ENCODE measurements at places on chromosomes 5 and 9.

GRCh38 chr5:152288499-152288898, 116.6 kb downstream of the NMUR2 start:
- DNase-seq: no peak

- DNase-seq: no peak
Observed at GRCh38 chr5:150152636-150153462, 2.8 kb downstream of the PDGFRB start.

DNA sequence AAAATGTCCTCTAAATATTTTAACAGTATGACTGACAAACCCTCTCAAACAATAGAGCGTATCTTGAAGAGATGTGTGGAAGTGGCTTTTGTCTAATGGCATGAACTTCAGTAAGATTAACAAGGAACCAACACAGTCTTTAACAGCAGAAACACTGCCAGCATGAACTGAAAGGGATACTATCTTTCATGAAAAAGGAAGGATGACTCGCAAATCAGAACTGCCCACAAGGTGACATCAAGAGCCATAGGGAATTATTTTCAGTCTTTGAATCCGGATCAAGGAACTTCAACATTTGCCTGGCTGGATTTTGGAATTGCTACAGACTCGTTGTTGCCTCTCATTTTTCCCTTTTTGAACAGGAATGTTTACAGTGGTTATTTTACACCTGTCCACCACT, 5.1 kb upstream of the HEXB start:
- no peak for DNase-seq

DNA sequence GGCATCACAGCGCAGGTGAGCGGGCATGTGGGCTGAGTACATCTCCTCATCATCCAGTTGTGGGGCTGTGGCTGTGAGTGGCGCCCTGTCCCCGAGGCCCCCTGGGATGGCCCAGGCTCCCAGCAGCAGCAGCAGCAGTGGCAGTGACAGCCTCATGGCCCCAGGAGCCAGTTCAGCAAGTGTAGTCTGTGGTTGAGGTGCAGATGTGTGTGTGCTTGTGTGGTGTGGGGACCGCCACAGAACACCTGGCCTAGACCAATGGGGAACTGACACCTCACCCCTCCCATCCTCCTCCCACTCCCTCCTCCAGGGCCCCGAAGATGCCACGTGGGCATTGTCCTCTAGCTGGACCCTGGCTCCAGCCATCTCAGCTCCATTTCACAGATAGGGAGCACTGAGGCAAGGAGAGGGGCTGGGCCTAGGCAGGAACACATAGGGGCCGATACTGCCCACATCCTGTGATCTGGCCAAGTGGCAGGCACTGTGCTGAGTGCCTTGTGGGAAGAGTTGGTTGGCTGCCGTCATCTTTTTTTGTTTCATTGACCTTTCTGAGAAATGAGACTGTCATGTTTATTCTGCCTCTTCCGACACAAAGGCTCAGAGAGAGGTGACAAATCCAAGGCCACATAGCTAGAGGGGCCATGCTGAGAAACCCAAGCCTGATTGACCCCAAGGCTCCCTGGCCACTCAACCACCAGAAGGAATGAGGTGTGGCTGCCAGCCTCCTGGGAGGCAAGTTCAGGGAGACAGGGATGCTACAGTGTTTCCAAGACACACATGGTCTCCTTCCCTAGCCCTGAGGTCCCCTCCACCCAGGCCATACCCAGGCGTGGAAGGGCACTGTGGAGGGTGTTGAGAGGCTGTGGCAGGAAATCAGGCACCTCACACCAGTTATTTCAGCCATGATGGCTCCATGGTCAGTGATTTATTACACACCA, at the start of gene MZB1:
Gene MZB1 (minus strand): TSS at position 213 of the 938 bp plus-strand sequence. CDS start 57 bp downstream, at position 156.
- DNase-seq: peak; percentile 79

DNA sequence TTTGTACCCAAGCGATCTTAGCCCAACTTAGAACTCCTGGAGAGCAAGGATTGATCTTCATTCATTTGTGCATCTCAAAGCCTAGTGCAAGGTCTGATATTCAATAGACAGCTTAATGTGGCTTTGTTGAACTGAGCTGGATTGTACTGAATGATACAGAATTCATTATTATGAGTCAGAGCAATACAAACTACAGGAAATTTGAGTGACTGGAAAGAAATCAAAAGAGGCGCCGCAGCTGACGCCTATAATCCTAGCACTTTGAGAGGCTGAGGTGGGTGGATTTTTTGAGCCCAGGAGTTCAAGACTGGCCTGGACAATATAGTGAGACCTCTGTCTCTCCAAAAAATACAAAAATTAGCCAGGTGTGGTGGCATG, 58.6 kb downstream of the ENC1 start:
- no peak for DNase-seq

GRCh38 chr5:158910782-158911692, 188.7 kb downstream of the EBF1 start:
- no peak for DNase-seq

DNA sequence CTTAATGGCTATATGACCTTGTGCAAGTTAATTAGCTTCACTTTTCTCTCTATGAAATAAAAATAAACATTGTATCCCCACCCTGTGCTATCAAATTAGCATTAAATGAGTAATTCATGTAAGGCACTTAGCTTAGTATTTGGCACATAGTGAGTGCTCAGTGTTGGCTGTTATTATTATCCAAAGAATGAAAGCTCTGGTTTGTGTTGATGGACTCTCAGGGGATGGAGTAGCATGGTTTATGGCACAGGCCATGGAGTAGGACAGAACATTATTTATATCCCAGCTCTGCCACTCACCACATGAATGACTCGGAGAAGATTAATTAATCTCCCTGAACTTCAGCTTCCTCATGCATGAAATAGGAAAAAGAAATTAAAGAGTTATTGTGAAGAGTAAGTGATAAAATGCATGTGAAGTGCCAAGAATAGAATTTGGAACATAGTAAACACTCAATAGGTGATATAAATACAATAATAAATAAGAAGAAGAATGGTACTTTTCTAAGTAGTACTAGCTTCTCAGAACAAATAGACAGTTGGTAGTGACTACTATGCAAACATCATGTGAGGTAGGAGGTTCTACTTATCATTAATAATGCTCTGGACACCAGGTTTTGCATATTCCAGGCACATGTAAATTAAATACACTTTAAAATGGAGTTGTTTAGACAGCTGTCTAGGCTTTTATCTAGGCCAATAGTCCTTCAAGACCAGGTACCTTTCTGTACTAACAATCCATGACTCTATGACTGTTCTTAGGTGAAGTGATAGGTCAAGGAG, 146.4 kb downstream of the GRIA1 start:
- DNase-seq: no peak

- no peak for DNase-seq
Observed at GRCh38 chr5:151758141-151758429, 346 bp downstream of the ATOX1 start.

GRCh38 chr5:78339617-78340436, 20.6 kb upstream of the SCAMP1 start:
- DNase-seq: no peak
